Progenitor cell of endocrine pancreas (in vitro differentiated cells): ENCODE measurements at places on chromosomes 1 and 21. TPM values are rescaled to one million over a fixed set of nuclear protein-coding genes. Genes with fewer than 3 reads are reported as not detected.
A peak's percentile ranks its signal among the peaks of the same experiment; 100 is the strongest.

CYP4A22 gene
- not detected in 2 replicates for total RNA-seq

ARMH1 gene
- 14.9 and 15.0 TPM in 2 replicates for total RNA-seq

S100B gene
- not detected in 2 replicates for total RNA-seq

FLVCR1 gene
- total RNA-seq, result 27.0 and 31.4 TPM in 2 replicates

C8A gene
- total RNA-seq, result 0.77 and 0.98 TPM in 2 replicates

- H3K4me3 ChIP-seq, result no peak overlapping the region
- H3K4me1 ChIP-seq, result peaks cover 11% of the 10 kb centered on the region
These were observed 13.2 kb downstream of the CAPN9 start for GRCh38 chr1:230760360-230760827.

GRCh38 chr1:214901718-214902117 is 180.8 kb upstream of the KCNK2 start:
- H3K36me3 ChIP-seq, result no peaks in the 10 kb centered on the region
- no peak for DNase-seq
- no peaks in the 10 kb centered on the region for H3K4me1 ChIP-seq
- H3K27ac ChIP-seq, result no peak overlapping the region

GRCh38 chr21:37032877-37033471 is 26.5 kb downstream of the RIPPLY3 start:
- H3K36me3 ChIP-seq, result peaks cover 4% of the 10 kb centered on the region
- no peaks in the 10 kb centered on the region for H3K4me1 ChIP-seq
- DNase-seq, result no peak
- no peak overlapping the region for H3K4me3 ChIP-seq
- no peak overlapping the region for H3K27ac ChIP-seq
- no peaks in the 10 kb centered on the region for H3K27me3 ChIP-seq

DNA sequence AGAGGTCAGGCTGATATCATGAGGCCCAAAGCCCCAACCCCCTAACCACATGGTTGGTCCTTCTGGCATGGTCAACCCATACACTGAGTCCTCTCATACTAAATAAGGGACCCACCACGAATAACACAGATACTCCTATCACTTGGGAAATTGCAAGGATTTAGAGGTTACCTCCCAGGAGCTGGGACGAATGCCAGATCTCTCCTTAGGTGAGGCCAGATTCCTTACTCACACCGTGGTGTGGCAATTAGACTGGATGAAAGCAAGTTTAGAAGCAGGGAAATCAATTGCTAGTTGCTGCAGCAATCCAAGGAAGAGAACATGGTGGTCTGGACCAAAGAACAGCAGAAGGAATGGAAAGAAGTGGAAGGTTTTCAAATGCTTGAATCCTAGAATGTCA is 60.1 kb downstream of the IER5 start:
- no peaks in the 10 kb centered on the region for H3K36me3 ChIP-seq
- no peak overlapping the region for H3K4me3 ChIP-seq
- DNase-seq, result no peak
- peaks cover 25% of the 10 kb centered on the region for H3K27me3 ChIP-seq
- no peak overlapping the region for H3K27ac ChIP-seq

DNA sequence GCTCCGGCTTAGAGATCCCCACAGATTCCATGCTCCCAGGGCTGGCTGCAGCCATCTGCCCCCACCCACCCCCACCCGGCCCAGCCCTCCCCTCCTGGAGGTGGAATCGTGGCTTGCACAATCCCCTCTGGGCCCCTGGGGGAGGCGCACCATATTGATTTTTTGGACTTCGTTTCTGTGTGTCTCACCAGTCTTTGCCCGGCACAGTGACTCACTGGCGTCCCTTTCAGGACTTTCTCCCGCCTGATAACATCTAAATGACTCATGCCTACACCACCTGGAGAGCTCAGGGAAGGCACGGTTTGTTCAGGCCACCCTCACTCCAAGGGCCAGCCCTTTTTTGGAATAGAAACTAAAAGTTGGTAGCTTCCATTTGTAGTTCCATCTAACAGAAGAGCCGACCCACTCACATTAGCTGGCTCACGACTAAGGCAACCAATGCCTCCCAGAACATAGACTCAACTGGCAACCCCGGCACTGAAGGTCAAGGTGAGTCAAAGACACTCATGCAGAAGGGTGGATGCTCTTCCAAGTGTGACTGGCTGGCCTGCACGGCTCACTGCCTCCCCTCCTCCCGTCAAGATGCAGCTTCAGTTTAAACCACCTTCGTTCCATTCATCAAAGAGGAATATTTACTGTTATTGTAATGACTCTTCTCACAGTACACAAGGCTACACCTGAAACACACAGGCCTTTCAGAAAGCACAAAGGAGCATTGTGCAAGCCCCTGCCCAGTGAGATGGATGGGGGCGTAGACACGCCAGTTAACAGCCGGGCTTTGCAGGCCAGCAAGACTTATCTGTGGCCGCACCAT is 18.1 kb upstream of the ETS2 start:
- H3K27me3 ChIP-seq, result no peaks in the 10 kb centered on the region
- peaks cover 47% of the 10 kb centered on the region for H3K4me1 ChIP-seq
- H3K4me3 ChIP-seq, result peak overlapping the region; percentile 55
- DNase-seq, result peak; percentile 64

DNA sequence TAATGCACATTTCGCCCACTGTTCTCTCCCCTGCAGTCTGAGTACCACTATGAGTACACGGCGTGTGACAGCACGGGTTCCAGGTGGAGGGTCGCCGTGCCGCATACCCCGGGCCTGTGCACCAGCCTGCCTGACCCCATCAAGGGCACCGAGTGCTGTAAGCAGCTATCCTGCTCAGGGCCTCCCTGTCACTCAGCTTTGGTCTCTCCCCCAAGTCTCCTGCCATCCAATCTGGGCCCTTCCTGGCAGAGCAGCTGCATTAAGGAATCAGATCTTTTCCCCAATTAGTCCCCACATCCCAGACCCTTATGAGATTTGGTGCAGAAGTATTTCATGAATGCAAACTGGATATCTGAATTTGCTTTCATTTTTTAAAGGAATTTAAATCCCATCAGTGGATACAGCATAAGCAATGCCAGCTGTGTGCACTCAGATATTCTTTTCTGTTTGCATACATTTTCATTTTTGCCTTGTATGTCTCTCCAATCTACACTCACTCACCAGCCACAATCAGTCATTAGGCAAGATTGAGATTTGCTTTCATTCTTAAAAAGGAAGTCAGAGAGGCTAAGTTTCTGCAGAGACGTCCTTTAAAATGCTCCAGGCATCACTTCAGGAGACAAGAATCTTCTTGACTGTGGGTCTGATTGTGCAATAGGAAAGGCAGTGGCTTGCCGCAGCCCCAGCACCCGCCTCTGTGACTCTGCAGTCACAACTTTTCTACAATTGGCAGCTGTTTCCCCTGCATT is 48.1 kb downstream of the ELAPOR1 start:
- no peak overlapping the region for H3K27ac ChIP-seq
- H3K27me3 ChIP-seq, result no peaks in the 10 kb centered on the region
- H3K36me3 ChIP-seq, result no peaks in the 10 kb centered on the region
- no peak overlapping the region for H3K4me3 ChIP-seq
- no peak for DNase-seq

DNA sequence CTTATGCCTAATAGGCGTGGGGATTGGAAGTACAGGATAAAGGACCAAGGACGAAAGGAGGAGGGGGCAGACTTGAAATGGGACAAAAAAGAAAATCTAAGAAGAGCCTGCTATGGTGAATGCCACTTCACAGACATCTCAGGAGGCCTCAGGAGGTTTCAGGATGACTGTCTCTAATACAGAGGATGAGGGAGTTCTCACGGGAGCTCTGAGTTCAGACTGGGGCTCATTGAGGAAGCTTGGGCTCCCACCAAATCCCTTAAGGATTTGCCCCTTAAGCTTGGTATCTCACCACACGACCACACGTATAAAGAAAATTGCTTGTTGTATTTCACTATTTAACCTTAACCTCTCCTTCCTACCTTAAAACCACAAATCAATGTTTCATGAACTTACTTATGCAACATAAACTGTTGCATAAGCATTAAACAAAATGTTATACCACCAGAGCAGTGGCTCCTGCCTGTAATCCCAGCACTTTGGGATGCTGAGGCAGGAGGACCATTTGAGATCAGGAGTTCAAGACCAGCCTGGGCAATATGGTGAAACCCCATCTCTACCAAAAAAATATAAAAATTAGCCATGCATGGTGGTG is 12.4 kb downstream of the SLC30A1 start:
- peaks cover 5% of the 10 kb centered on the region for H3K4me1 ChIP-seq
- no peak overlapping the region for H3K4me3 ChIP-seq
- no peak for DNase-seq
- peaks cover 2% of the 10 kb centered on the region for H3K27me3 ChIP-seq

GRCh38 chr1:156115514-156116374 is 1.2 kb downstream of the LMNA start:
- DNase-seq, result no peak
- H3K4me3 ChIP-seq, result peak overlapping the region; percentile 71

DNA sequence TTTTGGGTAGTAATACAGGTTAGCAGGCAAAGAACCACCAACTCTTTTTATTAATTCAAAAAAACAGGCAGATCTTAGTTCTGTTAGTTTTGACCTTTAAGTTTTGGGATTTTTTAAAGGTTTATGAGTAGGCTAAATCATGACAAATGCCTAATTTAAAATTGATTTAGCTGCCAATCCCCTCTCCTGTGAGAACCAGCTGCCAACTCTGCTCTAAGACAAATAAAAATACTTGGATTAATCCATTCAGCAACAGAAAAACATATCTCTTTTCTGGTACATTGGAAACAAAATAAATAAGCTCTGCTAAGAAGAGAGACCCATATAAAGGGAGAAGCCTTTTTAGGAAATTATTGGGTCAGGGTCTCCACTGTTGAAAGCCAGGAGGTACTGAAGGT is 160.8 kb downstream of the NTMT2 start:
- no peak overlapping the region for H3K27ac ChIP-seq
- no peaks in the 10 kb centered on the region for H3K4me1 ChIP-seq
- H3K4me3 ChIP-seq, result no peak overlapping the region
- no peaks in the 10 kb centered on the region for H3K36me3 ChIP-seq
- H3K27me3 ChIP-seq, result no peaks in the 10 kb centered on the region

GRCh38 chr1:45009296-45009865 is 1.7 kb downstream of the HECTD3 start:
- no peak for DNase-seq
- H3K27me3 ChIP-seq, result no peaks in the 10 kb centered on the region
- H3K4me3 ChIP-seq, result peak overlapping the region; percentile 77
- H3K36me3 ChIP-seq, result peaks cover 9% of the 10 kb centered on the region
- H3K27ac ChIP-seq, result no peak overlapping the region
- H3K4me1 ChIP-seq, result peaks cover 24% of the 10 kb centered on the region

DNA sequence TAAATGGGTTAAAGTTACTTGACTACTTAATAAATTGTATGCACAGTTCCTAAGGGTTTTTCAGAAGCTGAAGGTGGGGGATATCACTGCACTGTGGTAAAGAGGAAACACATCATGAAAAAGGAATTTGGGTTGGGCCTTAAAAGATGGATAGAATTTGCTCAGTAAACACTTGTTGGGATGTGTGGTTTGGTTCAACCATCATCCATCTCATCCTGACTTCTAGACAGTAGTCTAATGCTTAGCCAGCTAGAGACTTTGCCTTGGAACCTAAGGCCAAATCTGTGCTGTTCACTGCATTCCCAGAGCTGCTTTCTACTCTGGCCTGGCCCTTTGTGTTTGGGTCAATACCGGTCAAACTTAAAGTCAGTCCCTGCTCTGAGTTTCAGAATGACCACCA is 30.6 kb downstream of the LY9 start:
- peaks cover 2% of the 10 kb centered on the region for H3K4me1 ChIP-seq
- no peak for DNase-seq
- no peak overlapping the region for H3K4me3 ChIP-seq
- H3K27ac ChIP-seq, result no peak overlapping the region
- H3K36me3 ChIP-seq, result no peaks in the 10 kb centered on the region
